ENCODE measurements at places on chromosomes 16 and 17.

DNA sequence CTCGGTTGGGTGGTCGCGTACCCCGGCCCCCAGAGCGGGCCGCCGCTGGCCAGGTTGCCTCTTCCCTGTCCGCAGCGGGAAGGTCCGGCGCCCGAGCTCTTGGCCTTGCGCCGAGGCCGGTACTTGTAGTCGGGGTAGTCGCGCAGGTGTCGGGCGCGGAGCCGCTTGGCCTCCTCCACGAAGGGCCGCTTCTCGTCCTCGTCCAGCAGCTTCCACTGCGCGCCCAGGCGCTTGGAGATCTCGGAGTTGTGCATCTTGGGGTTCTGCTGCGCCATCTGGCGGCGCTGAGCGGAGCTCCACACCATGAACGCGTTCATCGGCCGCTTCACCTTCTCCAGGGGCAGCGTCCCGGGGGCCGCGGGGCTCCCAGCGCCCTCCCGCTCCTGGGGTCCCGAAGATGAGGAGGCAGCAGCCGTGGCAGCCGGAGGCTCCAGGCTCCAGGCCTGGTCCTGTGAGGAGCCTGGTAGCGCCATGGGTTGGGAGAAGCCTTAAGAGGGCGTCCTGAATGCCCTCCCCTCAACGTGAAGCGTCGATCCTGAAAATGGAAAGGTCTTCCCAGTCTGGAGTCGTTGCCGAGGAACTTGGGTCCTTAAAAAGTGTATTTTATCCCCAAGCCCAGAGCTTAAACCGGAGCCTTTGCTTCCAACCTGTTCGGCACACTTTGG lies 558 bp downstream of the SOX15 start:
- DNase-seq, result peak; percentile 93

DNA sequence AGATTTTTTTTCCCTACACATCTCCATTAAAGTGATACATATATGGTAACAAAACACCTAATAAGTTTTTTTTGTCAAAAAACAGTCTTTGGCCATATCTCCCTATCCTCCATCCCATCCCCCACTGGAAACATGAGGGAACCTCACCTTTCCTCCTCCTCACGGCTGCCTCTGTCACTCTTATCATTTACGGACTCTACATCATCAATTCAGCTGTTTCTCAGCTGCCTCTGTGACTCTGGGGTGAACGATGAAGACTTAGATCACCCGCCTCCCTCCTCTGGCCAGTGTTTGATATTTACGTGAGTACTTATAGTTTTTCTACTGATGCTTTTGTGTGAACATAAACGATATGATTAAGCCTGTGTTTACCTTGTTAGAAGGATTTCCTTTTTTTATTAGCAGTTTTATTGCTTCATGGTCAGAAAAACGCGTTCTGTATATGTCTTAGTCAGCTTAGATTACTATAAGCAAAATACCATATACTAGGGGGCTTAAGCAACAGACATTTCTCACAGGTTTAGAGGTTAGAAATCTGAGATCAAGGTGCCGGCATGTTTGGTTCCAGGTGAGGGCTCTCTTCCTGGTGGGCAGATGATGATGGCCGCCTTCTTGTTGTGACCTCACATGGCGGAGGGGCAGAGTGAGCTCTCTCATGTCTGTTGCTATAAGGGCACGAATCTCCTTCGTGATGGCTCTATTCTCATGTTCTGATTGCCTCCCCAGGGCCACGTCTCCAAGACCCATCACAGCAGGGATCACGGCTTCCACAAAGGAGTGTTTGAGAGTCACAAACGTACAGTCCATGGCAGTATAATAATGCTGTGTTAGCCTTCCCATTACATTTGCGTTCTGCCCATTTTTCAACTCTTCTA lies 32.1 kb downstream of the DNAH17 start:
- DNase-seq, result no peak

DNA sequence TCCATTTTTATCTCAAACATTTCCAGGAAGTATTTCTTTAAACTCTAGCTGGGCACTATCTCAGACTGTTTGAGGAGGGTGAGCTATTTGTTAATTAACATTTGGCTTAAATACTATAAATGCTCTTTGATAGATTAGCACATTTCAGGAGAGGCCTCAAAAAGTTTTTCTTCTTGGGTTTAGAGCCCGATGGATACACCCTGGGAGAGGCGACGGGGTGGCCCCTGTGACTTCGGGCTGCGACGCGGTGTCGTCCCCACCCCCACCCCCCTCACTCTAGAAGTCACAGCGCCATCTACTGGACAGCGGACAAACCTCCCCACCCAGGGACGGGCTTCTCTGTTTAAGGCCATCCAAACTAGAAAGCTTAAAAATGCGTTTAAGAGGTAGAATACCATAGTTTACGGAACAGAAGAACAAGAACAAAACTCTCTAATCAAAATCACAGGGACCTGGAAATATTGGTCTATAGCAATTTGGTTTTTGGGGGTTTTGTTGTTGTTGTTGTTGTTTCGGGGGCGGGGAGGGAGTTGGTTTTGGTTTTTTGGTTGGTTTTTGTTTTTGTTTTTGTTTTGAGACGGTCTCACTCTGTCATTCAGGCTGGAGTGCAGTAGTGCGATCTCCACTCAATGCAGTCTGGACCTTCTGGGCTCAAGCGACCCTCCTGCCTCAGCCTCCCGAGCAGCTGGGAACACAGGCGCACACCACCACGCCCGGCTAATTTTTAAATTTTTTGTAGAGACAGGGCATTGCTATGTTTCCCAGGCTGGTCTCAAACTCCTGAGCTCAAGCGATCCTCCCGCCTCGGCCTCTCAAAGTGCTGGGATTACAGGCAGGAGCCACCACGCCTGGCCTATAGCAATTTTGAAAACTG lies 254.4 kb downstream of the C16orf95 start:
- DNase-seq, result peak; percentile 57

DNA sequence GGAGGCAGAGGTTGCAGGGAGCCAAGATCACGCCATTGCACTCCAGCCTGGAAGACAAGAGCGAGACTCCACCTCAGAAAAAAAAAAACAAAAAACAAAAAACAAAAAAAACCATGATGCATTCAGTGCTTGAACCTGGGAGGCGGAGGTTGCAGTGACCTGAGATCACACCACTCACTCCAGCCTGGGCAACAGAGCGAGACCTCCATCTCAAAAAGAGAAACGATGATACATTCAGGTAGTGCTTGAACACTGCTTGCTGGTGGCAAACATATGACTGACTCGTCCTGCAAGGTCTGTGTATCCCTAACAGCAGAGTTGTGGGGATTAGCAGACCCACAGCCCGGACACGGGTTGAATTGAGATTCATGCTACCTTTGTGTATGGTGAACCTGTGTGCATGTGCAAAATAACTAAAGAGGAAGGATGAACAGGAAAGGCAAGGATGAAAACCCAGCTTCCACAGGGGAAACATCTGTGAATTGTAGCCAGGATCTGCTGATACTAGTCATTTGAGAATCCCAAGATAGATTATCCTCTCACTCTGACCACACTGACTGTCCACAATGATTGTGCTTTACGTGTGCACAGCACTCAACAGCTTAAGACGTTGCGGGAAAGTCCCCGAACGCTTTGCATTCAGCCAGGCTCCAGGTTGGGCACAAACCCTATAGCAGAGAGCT lies 52.4 kb upstream of the MRPS23 start:
- DNase-seq, result no peak

DNA sequence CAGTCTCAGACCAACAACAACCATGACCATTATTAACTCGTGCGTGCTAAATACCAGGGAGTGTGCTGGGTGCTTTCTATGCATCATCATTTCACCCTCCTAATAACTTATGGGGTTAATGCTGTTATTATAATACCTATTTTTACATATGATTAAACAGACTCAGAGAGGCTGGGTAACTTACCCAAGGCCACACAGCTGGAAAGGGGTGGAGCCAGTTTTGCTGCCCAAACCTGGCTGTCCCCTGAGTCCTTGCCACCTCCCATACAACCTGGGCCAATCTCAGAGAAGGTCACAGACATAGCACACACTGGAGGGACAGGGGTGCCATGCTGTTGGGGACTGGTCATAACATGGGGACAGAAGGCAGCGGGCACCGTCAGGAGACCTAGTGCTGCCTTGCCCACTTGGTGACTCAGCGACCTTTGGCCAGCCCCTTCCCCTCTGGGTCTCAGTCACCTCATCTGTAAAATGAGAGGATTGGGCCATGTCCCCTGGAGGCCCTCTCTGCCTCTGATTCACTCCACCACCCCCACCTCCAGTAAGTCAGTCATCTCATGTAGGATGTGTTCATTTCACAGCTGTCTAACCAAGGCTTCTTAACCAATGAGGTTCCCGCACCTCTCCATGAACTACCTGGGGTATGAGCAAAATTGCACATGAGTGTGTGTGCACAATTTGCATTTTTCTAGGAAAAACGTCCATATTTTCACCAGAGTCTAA lies 11.4 kb upstream of the FADS6 start:
- DNase-seq, result no peak

DNA sequence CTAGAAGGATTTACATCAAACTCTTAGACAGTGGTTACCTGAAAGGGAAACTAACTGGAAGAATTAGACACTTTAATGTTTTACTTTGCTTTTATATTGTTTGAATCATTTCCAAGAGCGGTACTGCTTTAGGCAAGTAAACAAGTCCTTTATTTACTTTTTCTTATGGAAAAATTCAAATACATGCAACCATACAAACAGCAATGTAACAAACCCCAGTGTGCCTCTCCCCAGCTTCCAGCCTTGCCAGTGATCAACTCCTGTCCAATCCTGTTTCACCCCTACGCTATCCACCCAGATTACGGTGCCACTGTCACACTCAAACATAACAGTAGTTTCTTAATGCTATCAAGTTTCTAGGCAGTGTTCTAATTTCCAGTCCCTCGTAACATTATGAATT lies 85.9 kb downstream of the C16orf95 start:
- no peak for DNase-seq
